GM12892 (cell line): ENCODE measurements at places on chromosomes 2 and 18.

DNA sequence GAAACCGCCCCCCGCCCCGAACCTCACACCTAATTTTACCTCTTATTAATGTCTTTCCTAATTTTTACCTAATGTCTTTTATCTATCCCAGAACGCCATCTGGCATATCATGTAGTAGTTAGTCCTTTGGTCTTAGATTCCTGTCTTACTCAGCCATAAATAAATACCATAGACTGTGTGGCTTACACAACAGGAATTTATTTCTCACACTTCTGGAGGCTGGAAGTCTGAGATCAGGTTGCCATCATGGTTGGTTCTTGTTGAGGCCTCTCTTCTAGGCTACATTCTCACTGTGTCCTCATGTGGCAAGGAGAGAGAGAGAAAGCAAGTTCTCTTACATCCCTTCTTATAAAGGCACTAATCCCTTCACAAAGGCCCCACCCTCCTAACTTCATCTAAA, 46.8 kb downstream of the RHBDD1 start:
- DNase-seq, result no peak

- no peak for DNase-seq
Measured at GRCh38 chr18:52311331-52311730, 28.7 kb upstream of the DCC start.

DNA sequence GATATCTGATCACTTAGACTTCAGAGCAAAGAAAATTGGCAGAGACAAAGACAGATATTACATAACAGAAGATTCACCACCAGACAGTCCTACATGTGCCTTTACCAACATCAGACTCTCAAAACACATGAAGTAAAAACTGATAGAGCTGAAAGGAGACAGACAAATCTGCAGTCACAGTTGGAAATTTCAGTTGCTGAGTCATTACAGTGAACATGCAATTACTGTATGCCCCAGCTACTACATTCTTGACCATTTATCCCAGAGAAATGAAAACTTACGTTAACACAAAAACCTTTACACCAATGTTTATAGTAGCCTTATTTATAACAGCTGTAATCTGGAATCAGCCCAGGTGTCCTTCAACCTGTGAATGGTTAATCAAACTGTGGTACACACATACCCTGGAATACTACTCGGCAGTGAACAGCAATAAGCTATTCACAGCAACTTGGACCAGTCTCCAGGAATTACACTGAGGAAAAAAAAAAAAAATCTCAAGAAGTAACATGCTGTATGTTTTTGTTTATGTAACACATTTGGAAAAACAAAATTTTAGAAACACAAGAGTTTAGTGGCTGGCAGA, 7.5 kb upstream of the SCLY start:
- no peak for DNase-seq

- no peak for DNase-seq
Measured at GRCh38 chr2:17976871-17977746, 98.6 kb downstream of the KCNS3 start.

- DNase-seq, result no peak
Measured at GRCh38 chr18:52000435-52000834, 339.6 kb upstream of the DCC start.

- DNase-seq, result no peak
Measured at GRCh38 chr2:112486895-112487294, 4.9 kb downstream of the TTL start.

DNA sequence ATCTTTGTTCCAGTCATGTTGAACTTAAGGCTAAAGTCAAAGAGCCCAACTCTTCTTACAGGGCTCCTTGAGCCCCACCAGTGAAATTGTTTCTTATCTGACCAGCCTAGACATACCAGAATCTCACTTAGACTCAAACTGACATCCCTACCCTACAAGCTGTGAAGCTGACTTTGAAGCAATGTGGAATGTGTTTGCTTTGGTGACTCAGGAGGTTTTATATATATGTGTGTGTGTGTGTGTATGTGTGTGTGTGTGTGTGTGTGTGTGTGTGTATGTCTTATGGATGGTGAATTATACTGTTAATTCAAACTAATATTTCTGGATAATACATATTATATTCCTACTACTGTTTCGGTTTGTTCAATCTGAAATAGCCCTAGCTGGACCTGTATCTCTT, 67.3 kb downstream of the CAMKMT start:
- DNase-seq, result no peak

DNA sequence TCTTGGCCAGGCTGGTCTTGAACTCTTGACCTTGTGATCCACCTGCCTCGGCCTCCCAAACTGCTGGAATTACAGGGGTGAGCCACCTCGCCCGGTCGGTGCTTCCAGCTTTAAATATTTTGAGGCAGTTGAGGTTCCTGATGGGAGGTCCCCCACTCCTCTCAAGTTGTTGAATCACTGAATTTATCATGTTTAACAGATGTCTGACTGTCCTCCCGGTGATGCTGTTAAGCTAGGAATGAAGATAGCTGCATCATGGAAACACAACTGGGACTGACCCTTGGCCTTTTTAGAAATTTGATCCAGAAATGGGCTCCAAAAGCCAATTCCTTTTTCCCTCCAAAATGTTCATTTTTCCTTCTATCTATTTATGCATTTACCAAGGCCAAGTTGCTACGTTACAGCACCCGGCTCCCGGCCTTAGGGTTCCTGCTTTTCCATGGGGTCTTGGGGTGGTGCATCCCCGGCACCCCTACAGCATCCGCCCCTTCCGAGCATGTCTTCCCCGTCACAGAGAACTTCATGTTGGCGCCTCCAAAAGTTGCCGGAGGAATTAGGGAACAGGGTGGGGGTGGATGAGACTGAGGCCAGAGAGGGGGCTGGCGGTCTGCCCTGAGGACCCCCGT, 43.9 kb downstream of the PAX8 start:
- DNase-seq, result no peak

- DNase-seq, result no peak
Measured at GRCh38 chr18:28041366-28041765, 135.6 kb downstream of the CDH2 start.

GRCh38 chr2:230447455-230448451, 31.8 kb downstream of the SP100 start:
- DNase-seq, result no peak

- DNase-seq, result peak; percentile 35
Measured at GRCh38 chr2:60317844-60318243, 235.6 kb downstream of the BCL11A start.

DNA sequence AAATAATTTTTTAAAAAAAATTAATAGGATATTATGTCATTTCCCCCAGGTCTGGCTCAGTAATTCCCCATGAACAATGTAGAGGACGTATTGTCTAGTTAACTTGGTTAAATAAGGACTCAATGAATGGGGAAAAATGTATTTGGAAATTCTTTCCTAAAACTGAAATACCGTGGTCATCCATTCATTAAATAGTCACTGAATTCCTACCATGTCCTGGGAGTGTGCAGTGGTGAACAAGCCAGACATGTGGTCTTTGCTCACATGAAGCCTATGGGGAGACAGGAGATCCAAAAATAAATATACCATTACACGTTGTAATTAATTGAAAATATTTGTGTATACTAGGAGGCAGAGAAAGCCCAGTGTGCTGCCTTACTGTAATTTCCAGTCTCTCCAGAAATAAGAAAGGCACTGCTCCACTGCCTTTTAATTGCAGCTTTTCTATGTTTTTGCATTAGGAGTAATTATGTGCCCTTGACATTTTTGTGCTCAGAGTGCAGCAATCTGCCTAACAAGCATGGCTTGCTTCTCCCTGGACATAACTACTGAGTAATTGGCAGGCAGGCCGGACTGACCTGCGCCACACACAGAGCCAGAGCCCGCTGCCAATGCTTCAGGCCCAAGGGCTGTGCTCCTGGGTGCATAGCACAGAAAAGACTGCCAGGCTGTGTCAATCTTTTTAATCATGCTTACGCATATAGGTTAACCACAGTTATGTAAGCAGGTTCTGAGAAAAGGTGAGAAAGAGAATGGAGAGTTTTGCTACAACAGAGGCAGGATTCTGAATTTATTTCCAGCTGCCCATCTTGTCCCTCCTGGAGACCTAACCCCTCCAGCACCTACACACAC, 22.2 kb upstream of the TTC39C start:
- DNase-seq, result no peak

DNA sequence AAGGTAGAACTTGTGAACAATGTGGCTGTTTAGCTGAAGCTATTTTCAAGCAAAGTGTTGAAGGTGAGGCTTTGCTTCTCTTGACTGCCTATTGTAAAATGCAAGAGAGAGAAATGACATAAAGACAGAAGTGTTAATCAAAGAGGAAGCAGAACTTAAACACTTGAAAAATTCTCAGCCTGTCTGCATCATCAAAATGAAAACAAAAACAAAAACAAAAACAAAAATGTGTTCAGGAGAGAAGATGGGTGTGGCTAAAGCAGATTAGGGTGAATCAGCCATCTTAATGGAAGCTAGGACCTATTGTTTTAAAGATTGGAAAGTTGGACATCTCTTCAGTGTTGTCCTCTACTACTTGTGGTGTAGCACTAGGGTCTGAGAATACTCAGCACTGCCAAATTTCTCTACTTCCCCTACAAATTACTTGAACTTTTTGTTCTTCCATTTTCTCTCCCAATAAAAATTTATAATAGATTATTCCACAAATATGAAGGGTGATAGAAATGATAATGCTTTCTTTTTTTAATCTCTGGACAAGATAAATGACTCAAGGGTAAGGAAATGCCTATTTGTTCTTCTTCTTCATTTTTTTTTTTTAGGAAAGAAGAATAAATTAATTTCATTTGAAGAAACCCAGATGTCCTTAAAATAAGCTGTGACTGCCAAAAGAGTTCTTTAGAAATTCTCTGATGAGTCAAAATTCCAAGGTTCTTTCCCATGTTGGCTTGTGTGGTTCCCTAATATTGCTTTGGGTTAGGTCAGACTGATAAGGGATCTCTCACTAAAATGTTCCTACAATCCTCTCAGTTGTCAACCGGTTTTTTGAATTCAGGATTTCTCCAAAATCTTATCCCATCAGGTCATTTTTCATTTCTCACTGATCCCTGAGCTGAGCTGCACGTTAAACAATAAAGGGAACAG, 571.2 kb upstream of the ZEB2 start:
- DNase-seq, result no peak

- no peak for DNase-seq
Measured at GRCh38 chr2:29420999-29421782, 306.0 kb downstream of the CLIP4 start.

DNA sequence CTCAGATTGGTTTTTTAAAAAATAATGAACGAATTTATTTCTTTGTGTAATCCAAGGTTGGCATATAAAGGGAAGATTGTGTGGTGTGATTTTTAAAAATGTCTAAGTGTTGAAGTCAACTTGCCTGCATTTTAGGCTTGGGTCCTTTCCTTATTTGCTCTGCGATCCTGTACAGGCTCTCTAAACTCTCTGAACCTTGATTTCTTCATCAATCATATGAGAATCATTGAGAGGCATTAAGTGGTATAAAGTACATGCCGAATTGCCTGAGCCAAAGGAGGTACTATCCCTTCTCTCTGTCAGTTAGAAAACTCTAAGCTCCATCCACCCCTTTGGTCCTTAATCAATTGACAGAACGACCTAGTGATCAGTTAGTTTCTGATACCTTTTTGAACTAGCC, 440.4 kb upstream of the MEX3C start:
- no peak for DNase-seq

DNA sequence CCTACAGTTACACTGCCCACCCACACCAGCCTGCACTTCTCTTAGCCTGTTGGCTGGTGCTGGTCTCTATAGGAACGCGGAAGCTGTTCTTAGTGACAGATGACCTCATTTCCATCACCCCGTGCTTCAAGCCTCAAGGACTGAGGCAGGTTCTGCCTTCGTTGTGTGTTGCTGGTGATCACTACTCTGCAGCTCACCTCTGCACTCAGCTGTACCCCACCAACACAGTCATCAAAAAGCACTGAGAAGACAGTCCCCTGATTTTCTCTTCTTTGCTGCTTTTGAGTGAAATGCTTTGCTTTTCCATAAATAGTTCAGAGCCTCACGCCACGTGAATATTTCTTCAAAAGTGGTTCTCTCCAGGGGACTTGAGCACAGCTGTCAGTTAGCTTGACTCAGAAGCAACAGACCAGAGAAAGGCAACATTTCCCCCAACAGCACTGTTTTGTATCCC, 225.7 kb upstream of the CCDC150 start:
- DNase-seq, result no peak
